ENCODE measurements at places on chromosomes 7 and 10.

GRCh38 chr10:101782811-101783735 lies at the start of gene NPM3:
TSS of gene NPM3 (minus strand) at chr10:101783446. CDS start at chr10:101783390, 56 bp downstream.
- peak; percentile 23 for DNase-seq

- no peak for DNase-seq
Observed at GRCh38 chr10:70212879-70213278, 20.4 kb downstream of the PPA1 start.

DNA sequence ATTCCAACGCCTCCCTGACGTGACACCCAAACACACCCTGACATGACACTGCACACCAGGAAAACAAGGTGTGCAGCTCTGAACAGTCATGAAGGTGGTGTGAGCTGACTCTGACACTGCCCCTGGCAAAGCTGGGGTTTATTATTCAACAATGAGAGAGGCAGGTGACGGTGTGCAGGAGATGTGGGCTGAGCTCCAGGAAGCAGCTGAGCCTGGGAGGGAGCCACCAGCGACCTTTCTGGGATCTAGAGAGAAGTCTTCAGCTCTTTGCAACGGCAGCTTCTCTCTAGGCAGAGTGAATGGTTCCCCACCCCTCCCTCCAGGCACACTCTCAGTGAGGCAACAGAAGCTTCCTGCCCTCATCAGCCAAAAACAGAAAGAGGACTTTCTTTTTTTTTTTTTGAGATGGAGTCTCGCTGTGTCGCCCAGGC lies 65.6 kb downstream of the SH3PXD2A start:
- DNase-seq = no peak

- DNase-seq = no peak
Observed at GRCh38 chr10:121276822-121277221, 321.4 kb downstream of the FGFR2 start.

DNA sequence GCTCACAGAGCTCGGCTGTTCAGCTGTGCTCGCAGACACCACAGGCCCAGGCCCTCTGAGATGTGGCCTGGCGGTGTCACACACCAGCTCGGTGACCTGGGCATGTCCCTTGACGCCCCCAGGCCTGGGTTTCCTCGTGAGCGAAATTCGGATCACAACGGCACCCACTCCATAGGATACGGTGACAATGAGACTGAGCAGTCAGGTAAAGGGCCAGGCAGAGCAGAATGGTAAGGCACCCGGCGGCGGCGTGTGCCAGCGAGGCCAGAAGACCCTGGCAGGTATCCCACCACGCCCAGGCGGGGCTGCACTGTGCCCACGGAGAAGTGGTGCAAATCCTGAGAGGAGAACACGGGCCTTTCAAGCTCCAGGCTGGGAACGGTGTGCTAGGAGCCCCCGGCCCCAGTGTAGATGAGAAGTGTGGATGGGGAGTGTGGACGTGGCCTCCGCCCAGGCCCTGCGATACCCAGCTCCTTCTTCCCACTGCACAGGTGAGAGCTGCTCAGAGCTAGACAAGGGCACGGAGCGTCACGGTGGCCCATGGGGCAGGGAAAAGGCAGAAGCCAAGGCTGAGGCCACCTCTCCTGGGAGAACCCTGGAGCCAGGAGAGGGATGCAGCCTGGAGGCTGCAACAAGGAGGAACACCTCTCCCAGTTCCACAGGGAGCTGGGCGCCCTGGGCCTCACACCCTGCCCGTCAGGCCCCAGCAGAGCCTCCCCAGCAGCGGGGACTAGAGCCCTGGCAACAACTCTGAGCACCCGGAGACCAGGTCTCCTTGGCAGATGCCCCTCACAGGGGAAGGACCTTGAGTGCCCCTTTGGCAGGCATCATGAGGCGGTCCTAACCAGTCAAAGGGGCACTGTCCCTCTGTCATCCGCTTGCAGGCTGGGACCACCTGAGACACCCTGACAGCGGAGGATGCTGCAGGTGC lies 219.1 kb downstream of the MAD1L1 start:
- no peak for DNase-seq

- no peak for DNase-seq
Observed at GRCh38 chr7:153829525-153829924, 222.7 kb upstream of the DPP6 start.

GRCh38 chr10:59072038-59072437 lies 104.4 kb upstream of the PHYHIPL start:
- no peak for DNase-seq

DNA sequence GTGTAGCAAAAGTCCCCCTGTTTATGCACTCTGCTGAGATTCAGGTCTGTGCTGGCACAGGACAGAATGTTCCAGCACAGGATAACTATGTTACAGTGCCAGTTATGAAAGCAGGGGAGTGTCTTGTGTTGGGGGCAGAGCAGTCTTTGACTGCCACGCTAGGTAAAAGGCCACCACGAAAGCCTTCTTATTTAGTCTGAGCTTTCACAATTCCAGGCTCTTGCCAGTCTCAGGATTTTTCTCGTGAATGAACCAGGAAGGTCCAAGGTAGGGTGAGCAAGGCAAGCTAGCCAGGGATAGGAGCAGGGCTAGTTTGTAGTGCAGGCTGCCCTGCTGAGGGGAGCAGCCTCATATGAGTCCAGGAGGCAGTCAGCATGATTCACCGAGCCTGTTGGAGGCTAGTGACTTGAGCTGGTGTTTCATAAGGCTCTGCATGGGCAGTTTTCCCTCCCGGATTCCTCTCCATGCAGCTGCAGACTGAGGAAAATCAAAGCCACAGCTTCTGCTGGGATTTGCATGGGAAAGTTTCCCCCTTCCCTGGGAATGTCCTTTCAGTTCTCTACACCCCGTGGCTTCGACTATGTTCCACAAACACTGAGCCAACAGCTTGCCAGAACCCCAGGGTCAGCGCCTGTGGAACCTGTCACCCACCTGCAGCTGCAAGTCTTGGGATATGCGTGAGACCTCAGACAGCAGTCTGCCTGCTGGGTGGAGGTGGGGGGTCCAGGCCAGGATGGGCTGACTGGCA lies 112.3 kb downstream of the JCAD start:
- DNase-seq = no peak

DNA sequence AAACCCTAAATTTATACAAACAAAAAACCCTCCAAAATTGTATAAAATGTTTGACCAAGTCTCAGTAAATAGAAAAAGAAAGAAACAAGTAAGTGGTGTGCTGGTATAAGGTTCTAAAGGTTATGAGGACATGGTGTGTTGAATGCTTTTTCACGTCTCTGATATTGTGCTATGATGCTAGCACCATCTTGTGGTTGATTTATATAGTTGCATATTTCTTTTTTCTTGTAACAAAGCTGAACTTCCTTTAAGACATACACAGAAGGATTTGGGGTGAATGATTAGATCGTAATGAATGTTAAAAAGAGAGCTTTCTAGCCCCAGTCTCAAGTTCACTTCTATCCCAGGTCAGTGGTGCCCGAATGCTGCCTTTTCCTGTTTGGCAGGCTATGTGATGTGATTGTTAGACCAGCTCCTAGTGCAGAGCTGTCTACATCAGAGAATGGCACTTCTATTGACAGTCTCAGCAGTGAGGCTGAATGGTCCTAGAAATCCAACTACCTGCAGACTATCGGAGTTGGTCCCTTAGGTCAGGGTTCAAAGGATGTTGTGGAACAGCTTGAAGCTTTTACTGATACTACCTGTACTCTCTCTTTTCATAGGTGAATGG lies 25.0 kb downstream of the VTI1A start:
- DNase-seq = no peak

GRCh38 chr7:11328309-11328708 lies 354.6 kb downstream of the PHF14 start:
- no peak for DNase-seq

DNA sequence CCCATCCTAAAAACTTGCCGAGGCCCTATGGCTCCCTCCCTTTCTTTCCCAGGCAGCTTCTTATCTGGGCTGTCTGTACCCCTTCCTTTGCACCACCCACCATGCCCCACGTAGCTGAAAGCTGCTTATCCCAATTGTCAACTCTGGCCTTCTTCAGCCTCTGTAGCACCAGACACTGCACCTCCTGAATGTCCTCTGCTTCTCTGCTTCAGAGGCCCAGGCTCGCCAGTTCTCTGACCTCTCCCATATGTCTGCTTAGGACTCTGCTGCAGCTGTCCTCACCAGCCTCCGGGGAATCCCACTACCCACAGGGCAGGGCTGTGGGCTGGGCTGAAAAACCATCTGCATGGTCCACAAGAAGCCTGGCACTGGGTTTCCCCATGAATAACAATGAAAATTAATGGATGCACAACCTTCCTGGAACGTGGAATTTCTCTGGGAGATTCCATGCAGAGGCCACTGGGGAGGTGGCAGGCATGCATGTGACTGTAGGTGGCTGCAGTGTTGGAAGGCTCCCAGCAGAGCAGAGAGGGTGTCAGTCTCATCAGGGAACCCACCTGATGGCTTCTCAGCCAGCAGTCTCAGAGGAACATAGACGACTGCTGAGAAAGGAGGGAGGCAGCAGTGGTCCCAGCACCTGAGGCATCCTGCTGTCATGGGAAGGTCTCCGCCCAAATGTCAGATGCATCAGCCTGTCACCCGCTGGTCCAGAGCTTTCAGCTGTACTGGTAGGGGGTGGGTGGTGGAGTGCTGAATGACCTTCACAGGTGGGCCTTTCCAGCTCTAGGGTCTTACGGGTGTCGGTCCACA lies 16.8 kb upstream of the SH2D4B start:
- no peak for DNase-seq

DNA sequence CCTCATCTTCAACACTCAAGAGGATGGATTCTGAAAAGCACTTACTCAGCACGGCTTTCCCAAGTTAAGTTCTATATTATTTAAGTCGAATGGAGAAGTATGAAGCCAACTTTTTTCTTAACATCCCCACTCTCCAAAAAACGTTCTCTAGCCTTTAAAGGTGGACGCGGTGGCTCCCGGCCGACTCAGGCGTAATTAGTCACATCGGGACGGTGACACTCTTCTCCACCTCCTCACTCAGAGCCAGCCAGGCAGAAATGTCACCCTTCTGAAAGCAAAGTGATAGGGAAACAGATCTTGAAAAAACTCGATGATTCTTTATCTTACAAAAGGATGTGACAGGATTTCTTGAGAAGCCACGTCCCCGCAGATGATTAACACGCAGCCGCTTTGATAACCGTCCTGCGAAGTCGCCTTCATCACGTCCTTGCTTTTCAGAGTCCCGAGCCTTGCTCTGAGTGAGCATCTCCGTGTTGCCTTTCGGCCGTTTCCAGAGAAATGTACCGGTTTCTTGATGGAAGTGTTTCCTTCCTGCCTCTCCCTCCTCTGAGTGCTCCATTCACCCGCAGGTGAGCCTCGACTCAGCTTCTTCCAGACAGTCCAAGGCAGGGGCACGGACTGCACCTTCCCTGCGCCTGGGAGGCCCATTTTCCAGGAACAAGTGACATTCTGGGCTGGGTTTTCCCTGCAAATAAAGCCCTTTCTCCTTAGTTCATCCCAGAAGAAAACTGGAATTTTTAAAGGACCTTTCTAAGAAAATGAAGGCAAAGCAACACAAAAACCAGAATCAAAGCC lies 314.8 kb downstream of the DNAJB6 start:
- DNase-seq = no peak

GRCh38 chr10:29329420-29329819 lies 40.5 kb downstream of the LYZL1 start:
- no peak for DNase-seq

GRCh38 chr10:43225787-43226153 lies 41.1 kb downstream of the RASGEF1A start:
- no peak for DNase-seq

GRCh38 chr7:84337429-84337828 lies 142.8 kb upstream of the SEMA3A start:
- no peak for DNase-seq

- DNase-seq = no peak
Observed at GRCh38 chr7:100221767-100222444, 2.2 kb downstream of the PVRIG start.

GRCh38 chr7:28038175-28038797 lies 142.3 kb downstream of the JAZF1 start:
- DNase-seq = no peak

- DNase-seq = no peak
Observed at GRCh38 chr7:140908361-140908760, 16.4 kb downstream of the BRAF start.

- DNase-seq = no peak
Observed at GRCh38 chr10:77875730-77876129, 50.8 kb downstream of the DLG5 start.

GRCh38 chr10:102712843-102713538 lies 1.2 kb downstream of the ARL3 start:
- no peak for DNase-seq

DNA sequence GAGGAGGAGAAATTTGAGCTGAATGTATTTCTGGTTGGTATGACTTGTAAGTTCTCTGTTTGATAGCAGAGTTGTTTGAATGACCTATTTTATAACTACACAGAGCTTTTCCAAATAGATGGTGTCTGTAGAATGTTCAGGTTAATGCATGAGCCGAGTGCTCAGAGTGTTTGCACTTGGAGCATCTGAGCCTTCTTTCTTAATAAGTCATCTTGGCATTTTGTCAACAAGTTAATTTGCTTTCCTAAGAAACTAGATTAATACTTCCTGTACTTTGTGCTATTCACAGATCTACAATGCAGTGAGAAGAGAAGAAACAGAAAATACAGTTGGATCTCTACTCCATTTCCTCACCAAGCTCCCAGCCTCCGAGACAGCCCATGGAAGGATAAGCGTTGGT lies 138.2 kb downstream of the PLCE1 start:
- no peak for DNase-seq

DNA sequence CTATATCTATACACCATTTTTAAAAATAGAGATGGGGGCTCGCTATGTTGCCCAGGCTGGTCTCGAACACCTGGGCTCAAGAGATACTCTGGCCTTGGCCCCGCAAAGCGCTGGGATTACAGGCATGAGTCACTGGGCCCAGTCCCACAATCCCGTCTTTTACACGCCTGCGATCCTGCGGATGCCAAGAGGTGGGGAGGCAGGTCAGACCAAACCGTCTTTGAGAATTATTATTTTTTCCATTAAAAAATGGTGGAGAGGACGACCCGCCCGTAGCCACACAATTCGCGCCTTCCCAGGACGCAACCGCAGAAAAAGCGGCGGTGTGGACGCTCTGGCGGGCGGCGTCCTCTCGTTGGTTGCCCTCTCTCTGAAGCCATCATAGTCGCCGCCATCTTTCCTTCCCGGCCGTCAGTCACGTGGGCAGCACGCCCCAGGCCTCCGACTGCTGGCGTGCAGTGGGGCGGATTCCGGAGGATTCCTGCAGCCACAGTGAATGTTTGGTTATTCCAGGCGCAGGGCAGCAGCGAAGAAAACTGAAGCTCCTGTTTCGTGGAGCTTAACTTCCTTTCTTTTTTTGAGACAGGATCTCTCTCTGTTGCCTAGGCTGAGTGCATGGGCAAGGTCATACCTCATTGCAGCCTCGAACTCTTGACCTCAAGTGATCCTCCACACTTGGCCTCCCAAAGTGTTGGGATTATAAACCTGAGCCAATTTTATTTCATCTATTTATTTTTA lies 9.9 kb upstream of the EPHB4 start:
- DNase-seq = no peak

GRCh38 chr7:1975581-1975980 lies 257.2 kb downstream of the MAD1L1 start:
- DNase-seq = no peak

GRCh38 chr10:100562008-100562672 lies 26.4 kb downstream of the HIF1AN start:
- peak; percentile 59 for DNase-seq

- DNase-seq = no peak
Observed at GRCh38 chr10:47285381-47286115, 14.4 kb upstream of the GDF10 start.

Measured in HS-27A (cell line).